ENCODE measurements at places on chromosomes 12 and 14.

DNA sequence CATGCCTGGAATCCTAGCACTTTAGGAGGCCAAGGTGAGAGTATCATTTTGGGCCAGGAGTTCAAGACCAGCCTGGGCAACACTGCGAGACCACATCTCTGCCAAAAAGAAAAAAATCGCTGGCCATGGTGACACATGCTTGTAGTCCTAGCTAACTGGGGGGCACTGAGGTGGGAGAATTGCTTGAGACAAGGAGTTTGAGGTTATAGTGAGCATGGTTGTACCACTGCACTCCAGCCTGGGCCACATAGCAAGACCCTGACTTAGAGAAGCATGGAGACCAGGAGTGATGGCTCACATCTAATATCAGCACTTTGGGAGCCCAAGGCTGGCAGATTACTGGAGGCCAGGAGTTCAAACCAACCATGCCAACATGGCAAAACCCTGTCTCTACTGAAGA lies 9.2 kb downstream of the PTGES3 start:
- no peak for DNase-seq

GRCh38 chr12:50040657-50041056 lies 15.4 kb upstream of the RACGAP1 start:
- no peak for DNase-seq

- no peak for DNase-seq
Measured at GRCh38 chr14:23430723-23431085, 4.8 kb downstream of the MYH7 start.

GRCh38 chr12:121536054-121536898 lies 44.5 kb downstream of the KDM2B start:
- DNase-seq = peak; percentile 45

- DNase-seq = no peak
Measured at GRCh38 chr12:107415834-107416233, 269.8 kb upstream of the PWP1 start.

DNA sequence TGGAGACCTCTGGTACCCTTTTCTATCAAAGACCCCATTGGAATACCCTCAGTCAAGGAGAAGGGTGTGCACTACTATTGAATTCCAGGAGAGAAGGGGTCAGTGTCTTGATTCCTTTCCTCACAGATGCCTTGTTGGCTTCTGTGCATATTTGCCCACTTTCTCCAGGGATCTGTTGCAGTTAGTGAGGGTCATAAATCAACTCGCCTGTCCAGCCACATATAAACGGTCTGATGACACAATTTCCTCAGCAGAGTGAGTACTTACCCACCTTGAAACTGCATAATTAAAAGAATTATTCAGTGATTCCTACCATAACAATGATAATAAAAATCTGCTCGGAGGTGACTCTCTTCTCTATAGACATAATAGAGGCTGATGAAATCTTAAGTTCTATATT lies 13.9 kb upstream of the DCD start:
- no peak for DNase-seq

DNA sequence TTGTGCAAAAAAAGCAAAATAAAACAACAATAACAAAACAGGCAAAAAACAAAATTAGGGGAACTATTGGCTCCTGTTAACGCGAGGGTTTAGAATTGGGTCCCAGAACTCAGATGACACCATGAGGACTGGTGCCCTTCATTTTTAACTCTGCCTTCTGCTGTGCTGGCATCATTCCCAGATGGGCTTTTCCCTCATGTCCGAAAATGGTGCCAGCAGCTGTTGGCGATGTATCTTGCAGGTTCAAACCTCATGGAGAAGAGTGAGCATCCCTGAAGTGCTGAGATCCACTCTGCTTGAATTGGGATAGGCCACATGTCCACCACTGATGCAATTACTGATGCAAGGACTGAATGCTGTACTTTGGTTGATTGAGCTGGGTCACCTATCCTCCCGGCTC lies 61.1 kb downstream of the MYRFL start:
- DNase-seq = no peak

- no peak for DNase-seq
Measured at GRCh38 chr12:64008596-64008995, 164.1 kb downstream of the SRGAP1 start.

DNA sequence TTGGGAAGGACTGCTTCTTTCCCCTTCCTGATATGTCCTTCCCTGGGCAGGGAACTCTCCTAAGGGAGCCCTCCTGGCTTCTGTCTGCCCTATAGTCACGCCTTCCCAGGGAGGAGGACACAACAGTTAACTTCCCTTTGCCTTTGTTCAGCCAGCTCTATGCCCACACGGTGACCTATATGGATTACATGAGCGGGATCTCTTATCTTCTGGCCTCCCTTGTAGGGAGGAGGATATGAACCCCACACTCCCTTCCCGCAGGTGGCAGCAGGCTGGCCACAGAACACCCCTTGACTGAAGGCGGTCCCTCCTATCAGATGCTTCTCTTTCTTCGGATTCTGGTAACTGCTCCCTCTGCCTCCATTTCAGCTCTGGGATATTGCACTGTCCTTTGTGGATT lies 135.6 kb upstream of the MAX start:
- no peak for DNase-seq

DNA sequence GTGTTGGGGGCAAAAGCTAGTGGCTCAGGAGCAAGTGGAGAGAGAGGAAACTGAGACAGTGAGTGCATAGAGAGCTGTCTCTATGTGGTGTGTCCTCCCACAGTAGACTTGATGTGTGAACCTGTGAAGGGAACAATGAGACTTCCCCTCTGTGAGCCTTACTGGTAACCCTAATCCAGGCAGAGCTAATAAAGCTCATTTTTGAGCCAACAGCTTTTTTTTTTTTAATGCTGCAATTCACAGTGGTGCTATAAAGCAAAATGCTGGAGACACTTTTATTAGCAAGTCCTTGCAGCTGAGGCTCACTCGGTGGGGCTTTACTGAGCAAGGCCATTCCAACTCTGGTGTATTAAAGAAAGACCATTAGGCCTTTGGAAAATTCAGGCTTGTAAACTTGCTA lies 26.9 kb downstream of the FBXW8 start:
- no peak for DNase-seq

GRCh38 chr14:70881549-70882177 lies 25.6 kb upstream of the PCNX1 start:
- no peak for DNase-seq

DNA sequence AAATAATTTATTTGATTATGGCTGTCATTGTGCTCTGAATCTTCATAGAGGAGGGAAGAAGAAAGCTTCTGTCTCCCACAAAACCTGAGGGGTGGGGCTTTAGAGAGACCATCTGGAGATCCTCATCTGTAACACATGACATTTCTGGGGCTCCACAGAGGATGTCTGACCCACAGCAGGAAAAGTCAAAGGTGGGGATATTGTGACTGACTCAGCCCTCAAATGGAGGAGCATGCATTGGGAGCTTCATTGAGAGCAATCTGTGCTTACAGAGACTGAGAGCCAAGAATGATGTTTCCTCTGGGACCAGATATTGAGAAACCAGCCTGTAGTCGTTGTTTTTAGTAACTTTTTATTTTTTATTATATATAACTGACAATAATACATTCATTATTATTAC lies 158.7 kb downstream of the SYT1 start:
- no peak for DNase-seq

GRCh38 chr12:52278575-52279421 lies 4.4 kb downstream of the KRT86 start:
- DNase-seq = peak; percentile 49

Data from activated gamma-delta T cell treated with anti-CD3 and anti-CD28 coated beads, Interleukin-2, amount 50 U/mL, for 16 hours (primary cell).